Ovary (tissue), 10 donors: ENCODE measurements at places on chromosomes 4 and X.

GRCh38 chr4:127370604-127371003 is 262.2 kb upstream of the INTU start:
- DNase-seq, result peak; percentile 28

GRCh38 chr4:7967501-7968261 is 28.0 kb upstream of the AFAP1 start:
- DNase-seq, result no peak

DNA sequence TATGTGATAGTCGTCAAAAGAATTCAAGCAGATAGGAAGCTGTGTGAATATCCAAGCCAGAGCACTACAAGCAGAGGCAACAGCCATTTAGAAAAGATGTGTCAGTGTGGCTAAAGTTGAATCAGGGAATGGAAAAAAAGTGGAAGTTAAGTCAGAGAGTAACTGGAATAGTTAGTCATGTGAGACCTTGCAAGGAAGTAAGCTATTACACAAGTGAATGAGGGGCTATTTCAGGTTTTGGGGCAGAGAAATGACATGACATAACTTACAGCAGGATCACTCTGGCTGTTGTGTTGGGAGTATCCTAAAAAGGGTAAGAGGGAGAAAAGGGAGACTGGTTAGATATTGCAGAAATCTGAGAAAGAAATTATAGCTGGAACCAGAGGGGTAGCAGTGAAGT is 236.6 kb upstream of the PCDH18 start:
- DNase-seq, result no peak

- DNase-seq, result peak; percentile 66
Measured at GRCh38 chr4:11424000-11424399, 4.7 kb downstream of the HS3ST1 start.

DNA sequence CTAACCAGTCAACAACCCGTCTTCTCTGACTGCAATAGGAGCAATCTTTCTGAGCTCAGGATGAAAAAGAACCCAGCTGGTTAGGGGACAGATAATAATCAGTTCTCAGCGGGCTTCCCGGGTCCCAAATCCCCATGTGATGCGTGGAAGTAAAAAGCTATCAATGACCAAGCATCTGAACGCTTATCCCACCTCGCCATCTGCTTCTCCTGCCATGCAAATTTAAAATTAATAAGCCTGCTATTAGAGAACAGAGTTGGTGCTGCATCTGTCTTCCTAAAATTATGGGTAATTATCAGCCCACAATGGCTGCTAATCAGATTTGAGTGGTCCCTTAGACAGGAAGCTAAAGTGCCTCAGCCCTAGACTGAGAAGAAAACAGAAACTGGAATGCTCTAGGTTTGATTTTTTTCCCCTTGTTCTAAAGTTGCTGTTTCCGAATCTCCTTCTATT is 37.5 kb downstream of the AFAP1 start:
- no peak for DNase-seq

- no peak for DNase-seq
Measured at GRCh38 chr4:114057746-114058145, 78.3 kb upstream of the ARSJ start.

GRCh38 chrX:151806967-151807540 is 72.5 kb downstream of the CNGA2 start:
- no peak for DNase-seq

DNA sequence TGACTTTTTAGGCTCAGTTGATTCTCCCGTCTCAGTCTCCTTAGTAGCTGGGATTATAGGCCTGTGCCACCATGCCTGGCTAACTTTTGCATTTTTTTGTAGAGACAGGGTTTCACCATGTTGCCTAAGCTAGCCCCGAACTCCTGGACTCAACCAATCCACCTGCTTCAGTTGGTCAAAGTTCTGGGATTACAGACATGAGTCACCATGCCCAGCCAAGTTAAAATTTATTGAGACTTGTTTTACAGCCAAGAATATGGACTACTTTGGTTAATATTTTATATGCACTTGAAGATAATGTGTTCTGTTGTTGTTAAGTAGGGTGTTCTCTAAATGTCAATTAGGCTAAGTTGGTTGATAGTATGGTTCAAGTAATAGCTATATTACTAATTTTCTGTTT is 58.7 kb downstream of the CYTL1 start:
- DNase-seq, result no peak

DNA sequence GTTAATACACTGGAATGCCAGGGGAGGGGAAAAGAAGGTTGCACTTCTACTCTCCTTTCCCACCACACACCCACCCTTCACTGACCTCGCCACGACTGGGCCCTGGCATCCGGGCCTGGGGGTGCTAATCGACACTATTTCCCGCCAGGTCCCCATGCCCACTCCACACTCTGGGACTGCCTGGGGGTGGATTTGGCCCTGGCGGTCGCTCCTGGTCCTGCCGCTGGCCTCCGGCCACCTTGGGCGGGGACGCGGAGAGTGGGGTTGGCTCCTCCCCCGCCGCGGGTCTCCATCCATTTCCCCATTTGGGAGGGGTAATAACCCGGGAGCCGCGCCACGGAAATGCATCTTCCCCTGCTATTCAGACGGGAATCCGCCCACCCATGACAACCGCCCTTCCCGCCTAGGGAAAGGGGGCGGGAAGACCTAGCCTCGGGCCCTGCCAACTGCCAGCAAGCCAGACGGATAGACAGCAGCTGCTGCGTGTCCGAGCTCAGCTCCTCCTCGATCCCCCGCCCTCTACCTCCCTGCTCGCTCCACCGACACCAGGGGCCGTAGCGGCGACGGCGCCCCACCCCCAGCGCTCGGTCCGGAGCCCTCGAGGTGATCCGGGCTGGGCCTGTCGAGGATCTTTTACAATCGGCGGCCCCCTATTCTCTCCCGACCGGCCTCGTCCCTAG is 78.1 kb downstream of the RLIM start:
- peak; percentile 92 for DNase-seq

- DNase-seq, result peak; percentile 91
Measured at GRCh38 chrX:2690856-2691542, at the start of gene CD99. CD99 (plus strand) TSS chrX:2691295; CDS start chrX:2691361, 66 bp downstream.

- DNase-seq, result no peak
Measured at GRCh38 chr4:74742185-74742584, 52.1 kb downstream of the BTC start.

DNA sequence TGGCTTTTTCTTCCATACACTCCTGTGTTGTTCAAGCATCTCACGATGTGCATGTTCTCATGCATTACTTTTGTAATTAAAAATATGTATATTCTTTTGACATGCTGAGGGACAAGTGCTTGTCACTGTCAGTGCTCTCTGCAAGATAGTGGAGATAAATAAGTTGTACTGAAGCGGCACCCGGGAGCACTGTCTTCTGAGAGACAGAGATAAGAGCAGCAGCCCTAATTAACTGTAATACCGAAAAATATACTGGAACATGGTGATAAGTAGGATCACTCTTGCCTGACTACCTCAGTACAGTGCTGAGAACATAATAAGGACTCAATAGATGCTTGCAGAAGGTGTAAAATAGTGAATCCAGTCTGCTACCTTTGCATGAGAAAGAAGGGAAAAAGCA is 9.4 kb upstream of the GPR173 start:
- no peak for DNase-seq

GRCh38 chr4:18297684-18298083 is 276.1 kb upstream of the LCORL start:
- DNase-seq, result no peak

DNA sequence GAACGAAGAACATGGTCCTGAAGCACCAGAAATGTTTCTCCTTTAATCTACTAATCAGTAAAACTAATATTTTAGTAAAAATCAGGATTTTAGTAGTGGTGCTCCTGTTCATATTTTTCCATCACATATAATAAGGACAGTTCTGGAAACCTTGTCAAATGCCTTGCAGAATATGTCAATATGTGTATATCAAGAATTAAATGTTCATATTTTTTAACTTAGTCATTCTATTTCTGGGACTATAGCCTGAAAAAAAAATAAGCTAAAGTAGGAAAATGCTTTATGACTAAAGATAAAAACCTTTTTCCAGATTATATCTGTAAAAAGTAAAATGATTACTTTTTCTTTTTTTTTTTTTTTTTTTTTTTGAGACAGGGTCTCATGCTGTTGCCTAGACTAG is 65.1 kb downstream of the MAB21L2 start:
- DNase-seq, result no peak

- no peak for DNase-seq
Measured at GRCh38 chrX:38008658-38009057, 2.3 kb downstream of the SYTL5 start.

- DNase-seq, result no peak
Measured at GRCh38 chr4:82429728-82430192, 502 bp downstream of the HNRNPDL start.
